Amniotic epithelial cell (primary cell): ENCODE measurements at places on chromosomes 16 and 17.

GRCh38 chr17:15659236-15659635 is 24.9 kb downstream of the TRIM16 start:
- no peak for DNase-seq

GRCh38 chr16:86319585-86320236 is 190.6 kb upstream of the FOXF1 start:
- DNase-seq: peak; percentile 74

DNA sequence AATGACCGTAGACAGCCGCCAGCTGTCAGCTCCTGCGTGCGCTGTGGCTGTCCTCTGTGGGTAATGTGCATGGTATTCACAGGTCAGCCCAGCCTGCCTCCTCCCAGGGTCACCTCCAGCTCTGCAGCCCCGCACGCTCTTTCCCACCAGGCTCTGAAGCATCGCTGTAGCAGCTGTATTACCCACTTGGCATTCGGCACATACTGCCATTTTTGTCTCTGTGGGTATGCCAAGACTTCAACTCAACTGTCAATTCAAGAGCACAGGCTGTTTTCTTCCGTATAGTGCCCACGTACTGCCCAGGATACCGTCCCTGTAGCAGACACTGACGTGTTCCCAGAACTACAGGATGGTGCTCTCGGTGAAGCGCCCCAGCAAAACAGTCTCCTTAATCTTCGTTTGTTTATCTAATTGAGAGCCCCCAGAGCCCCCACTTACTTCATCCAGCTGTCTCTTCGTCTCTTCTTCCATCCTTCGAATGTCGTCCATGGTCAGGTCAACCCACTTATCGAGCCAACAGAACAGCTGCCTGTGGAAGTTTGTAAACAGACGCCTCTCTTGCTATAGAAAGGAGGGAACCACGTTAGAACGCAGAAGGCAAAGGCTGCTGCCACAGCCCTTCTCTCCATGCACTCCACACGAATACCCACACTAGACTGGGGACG is 17.4 kb upstream of the INPP5K start:
- no peak for DNase-seq

DNA sequence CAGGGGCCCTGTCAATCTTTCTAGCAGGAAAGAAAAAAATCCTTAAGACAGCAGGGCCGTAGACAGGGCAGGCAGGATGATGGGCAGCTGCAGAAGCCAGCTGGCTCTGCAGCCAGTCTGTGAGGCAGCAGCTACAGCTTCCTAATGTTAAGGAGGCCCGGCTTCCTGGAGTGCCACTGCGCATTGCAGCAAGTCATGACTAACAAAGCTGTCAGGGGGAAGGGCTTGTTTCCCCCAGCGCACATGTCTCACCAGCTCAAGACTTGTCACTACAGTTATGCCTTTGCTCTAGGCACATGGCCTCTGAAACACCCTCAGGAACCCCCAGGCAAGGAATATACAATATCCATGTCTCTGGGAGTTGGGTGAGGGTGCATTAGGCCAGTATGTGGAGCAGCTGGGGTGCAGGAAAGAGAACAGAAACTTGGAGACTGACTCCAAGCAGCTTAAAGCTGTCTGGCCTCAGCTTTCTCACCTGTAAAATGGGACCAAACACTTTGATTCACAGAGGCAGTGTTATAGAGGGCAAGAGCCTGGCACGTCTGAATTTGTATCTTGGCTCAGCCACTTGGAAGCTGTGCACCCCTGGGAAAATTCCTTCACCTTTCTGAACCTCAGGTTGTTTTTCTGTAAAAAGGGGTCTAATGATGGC is 220.0 kb downstream of the HAPSTR1 start:
- DNase-seq: no peak

DNA sequence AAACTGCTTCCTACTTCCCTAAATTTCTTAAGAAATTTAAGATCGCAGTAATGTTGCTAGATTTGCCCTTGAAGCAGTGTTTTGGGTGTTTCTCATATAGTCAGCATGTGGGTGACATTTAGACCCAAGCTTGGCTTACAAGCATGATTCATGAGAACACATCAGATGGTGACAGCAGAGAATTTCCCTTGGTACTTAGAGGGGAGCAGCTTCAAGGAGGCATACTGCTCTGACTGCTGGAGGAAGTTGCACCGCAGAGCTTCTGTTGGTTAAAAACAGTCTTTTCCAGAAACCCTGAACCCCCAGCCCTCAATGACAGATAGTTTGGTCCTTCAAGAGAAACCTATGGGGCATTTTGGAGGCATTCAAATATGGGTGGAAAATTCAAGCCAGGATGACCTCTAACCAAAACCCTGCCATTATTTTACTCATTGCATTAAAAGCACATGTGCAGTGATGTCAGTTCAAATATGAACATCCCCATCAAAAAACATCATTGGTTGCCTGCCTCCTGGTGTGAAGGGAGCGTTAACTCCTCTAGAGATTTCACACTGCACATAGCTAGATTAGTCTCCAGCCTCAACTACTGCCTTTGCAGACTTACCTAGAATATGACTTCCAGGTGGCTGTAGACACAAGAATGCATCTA is 201.5 kb upstream of the CACNG5 start:
- DNase-seq: peak; percentile 27

GRCh38 chr16:71557954-71558582 is 18.8 kb downstream of the TAT start:
- DNase-seq: no peak

- peak; percentile 90 for DNase-seq
Measured at GRCh38 chr16:4370570-4371356, 885 bp upstream of the VASN start.

GRCh38 chr16:83974475-83974874 is 6.4 kb downstream of the NECAB2 start:
- DNase-seq: no peak

GRCh38 chr16:64738321-64738960 is 383.4 kb downstream of the CDH11 start:
- peak; percentile 49 for DNase-seq

DNA sequence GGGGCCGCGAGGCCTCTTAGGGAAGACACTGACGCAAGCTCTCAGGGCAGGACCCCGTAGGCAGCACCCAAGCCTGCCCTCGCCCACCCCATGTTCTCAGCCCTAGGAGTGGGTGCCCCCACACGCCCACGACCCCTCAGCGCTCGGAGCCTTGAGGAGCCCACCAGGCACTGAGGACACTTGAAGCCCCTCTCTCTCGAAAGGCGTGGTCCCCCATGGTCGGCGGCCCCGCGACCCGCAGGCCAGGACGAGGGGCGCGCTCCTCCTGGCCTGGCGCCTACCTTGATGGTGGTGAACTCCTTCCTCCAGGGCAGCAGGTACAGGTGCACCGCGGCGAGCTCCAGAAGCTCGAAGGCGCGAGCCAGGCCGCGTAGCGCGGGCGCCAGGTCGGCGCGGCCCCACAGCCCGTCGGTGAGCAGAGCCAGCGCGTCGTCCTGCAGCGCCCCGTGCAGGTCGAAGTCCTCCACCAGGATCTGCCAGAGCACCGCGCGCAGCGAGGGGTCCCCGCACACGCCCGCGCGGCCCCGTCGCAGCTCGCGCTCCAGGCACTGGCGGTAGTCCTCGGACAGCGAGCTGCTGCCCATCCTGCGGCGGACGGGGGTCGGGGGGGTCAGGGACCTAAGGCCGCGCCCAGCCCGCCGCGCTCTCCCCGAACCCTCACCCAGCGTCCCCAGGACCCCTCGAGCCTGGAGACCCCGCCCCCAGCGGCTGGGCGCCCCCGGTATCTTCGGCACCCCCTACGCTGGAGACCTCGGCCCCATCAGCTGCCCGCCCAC is 668 bp downstream of the SPATA2L start:
- DNase-seq: peak; percentile 33

GRCh38 chr17:44159519-44160210 is 10.8 kb upstream of the ASB16 start:
- DNase-seq: peak; percentile 97

GRCh38 chr16:85658504-85659326 is 30.0 kb downstream of the GINS2 start:
- DNase-seq: no peak

DNA sequence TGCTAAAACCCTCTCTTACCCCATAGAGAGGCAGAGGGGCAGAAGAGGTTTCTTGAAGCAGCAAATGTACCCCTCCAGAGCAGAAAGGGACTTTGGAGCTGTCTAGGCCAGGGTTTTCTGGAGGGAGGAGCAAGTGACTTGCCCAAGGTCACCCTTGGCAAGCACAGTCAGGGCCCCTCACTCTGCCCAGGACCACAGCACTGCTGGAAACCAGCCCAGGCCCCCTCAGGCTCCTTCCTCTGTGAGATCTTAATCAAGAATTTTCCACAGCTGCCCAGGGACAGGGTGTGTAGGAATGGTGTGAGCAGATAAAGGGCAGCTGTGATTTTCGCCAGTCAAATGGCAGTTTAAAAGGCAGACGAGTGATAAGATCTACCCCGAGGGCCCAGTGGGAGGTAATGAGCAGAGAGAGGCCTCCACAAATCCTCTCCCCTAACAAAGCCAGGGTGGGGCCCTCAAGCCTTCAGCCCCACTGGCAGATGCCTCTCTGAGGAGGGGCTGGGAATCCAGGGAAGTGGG is 3.9 kb upstream of the SLC12A3 start:
- DNase-seq: no peak

- DNase-seq: peak; percentile 85
Measured at GRCh38 chr17:29237476-29238132, 9.1 kb upstream of the CRYBA1 start.

DNA sequence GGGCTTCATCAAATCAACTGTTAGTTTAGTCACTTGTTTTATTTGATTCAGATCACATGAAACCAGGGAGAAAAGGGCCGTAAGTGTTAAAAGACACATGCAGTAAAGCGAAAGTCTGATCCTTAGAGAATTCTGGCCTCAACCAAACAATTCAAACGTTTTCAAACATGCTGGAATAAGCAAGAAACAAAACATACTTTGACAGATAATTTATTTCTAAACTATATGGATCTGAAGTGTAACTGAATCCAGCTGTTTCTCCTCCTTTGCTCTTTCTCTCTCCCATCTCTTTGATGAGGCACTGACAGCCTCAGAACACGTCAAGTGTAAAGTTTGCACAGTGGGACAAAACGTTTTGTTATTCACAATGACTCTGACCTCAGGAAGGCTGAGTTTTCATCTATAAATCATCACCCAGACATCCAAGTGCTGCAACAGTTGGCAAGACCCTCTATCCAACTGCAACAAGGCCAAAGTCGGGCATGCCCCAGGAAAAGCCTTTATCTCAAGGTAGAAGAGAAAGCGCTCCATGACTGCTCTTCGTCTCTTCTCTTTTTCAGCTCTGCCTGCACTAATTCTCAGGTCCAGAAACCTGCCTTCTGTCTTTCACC is 267.1 kb upstream of the MYOCD start:
- DNase-seq: no peak

GRCh38 chr17:51422634-51423033 is 162.3 kb downstream of the UTP18 start:
- DNase-seq: no peak

- no peak for DNase-seq
Measured at GRCh38 chr16:8588682-8589056, 1.6 kb downstream of the TMEM114 start.

DNA sequence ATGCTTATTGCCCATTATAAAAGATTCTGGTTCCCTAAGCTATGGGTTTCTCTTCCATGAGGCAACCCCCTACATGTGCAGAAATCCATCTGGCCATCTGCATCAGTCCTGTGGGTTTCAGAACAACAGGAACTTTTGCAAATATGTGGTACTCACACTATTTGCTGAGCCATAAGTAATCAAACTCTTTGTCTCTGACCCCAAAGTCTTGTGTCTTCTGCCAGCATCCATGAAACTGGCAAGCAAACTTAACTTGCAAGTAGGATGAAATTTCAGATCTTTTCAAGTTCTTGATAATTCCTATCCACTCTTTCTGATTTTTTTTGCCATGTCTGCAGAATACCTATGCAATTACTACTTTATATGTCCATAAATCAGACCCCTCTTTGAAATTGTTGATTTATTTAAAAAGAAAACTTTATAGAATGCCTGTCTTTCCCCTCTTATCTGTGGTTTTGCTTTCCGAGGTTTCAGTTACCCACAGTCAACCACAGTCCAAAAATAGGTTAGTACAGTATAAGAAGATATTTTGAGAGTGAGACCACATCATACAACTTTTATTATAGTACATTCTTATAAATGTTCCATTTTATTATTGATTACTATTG is 158.4 kb upstream of the IRX3 start:
- peak; percentile 30 for DNase-seq

DNA sequence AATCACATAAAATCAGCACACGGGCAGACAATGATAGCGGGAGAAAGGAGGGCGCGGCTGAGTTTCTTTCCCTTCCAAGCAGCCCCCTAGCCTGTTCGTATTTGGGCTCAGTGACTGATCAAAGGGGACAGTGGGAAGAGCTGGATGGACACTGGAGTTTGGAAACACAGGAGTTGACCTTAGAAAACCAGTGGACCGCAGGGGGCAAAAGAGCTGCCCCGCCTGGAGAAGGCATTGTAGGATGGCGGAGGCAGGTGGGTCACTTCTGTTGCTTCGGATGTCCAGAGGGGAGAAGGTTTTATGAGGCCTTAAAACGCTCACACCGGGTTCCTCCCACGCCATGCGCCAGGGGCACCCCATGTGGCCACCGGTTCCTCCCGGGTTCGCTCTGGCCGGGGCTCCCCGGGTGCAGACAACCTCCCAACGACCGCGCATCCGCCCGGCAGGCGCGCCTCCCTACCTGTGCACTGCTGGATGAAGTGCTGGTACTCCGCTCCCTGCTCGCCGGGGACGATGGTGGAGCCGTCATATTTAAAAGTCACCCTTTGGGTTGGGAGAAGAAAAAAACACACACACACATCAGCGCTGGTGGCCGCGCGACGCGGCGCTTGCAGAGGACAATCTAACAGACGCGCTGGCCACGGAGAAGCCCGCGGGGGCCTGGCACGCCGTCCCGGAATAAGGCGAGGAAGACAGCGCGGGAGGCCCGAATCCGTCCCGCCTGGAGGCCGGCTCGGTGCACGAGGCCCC is 662 bp downstream of the COTL1 start:
- DNase-seq: no peak

DNA sequence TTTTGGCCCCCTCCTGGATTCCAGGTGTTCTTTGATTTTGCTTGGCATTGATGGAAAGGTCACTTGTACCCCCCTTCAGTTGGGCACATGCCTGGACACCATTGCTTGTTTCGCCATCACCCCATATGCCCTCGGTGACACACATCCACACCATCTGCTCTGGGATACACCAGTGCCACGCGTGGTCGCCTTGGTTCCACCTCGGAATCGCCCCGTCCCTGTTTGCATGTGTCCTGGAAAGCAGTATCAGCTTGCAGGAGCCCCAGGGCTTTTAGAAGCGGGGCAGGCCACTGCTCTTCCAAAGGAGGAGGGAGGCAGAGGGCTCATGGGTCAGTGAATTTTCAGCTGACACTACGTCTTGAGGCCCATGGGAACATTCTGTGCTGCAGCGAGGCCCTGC is 607.9 kb downstream of the KCNJ18 start:
- DNase-seq: no peak

- no peak for DNase-seq
Measured at GRCh38 chr16:76503091-76503490, 225.9 kb downstream of the CNTNAP4 start.
